Stimulated activated naive B cell treated with anti-CD40 and anti-IgM and Interleukin-4, amounts not matched to agents 10 μg/mL and 1 μg/mL and 100 μg/mL, for 72 hours (primary cell): ENCODE measurements at places on chromosomes 13 and 19.
A peak's percentile ranks its signal among the peaks of the same experiment; 100 is the strongest.

DNA sequence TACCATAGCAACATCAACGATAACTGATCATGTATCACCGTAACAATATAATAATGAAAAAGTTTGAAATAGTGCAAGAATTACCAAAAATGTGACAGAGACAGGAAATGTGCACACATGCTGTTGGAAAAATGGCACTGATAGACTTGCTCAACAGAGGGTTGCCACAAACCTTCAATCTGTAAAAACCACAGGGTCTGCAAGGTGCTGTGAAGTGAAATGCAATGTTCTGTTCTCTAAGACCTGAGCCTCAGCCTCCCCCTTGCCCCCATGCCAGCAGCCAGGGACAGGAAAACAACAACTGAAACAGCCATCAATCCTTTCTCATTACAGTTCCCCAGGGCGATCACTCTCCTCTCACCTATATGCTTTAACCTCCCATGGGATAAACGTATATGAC, 88.4 kb downstream of the USP12 start:
- H3K4me3 ChIP-seq: no peak overlapping the region
- H3K36me3 ChIP-seq: peaks cover 55% of the 10 kb centered on the region
- H3K27ac ChIP-seq: no peak overlapping the region
- no peaks in the 10 kb centered on the region for H3K27me3 ChIP-seq

DNA sequence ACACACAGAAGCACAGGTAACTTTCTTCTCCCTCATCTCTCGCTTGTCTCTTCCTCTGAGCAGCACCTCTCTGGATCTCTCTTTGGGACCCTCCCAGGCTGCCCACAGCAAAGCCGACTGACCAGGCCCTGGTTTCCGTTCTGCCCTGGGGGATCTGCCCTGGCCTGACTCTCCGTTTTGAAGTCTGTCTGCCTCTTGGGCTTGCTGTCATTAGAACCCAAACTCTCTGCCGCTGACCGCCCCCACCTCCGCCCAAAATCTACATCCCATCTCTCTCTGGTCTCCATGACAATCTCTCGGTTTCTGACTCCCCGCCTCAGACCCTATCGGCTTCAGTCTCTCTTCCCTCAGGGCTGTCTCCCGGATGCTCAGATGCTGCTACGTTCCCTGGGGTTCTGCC, 6.9 kb downstream of the KCNC3 start:
- H3K27me3 ChIP-seq: peaks cover 3% of the 10 kb centered on the region
- DNase-seq: no peak
- H3K27ac ChIP-seq: no peak overlapping the region
- peaks cover 38% of the 10 kb centered on the region for H3K4me1 ChIP-seq

DNA sequence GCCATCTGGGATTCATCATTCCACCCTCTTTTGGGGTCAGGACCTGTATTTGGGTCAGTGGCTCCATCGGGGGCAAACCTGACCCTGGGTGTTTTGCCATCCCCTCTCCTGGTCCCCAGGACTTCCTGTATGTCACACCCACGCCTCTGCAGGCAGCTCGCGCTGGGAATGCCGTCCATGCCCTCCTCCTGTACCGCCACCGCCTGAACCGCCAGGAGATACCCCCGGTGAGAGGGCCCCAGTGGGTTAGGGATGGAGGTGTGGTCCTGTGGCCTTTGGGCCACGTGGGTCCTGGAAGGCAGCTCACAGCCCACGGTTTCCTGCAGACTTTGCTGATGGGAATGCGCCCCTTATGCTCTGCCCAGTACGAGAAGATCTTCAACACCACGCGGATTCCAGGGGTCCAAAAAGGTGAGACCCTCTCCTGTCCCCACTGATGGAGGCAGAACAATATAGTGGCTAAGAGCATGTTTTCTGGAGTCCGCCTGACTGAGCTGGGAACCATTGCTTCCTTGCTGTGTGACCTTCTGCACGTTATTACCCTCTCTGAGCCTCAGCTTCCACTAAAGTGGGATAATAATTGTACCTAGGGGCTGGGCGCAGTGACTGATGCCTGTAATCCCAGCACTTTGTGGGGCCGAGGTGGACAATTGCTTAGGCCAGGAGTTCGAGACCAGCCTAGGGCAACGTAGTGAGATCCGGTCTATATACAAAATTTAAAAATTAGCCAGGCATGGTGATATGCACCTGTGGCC, 14.1 kb downstream of the CPT1C start:
- H3K36me3 ChIP-seq: no peaks in the 10 kb centered on the region
- no peak for DNase-seq
- H3K27me3 ChIP-seq: peaks cover 20% of the 10 kb centered on the region
- H3K4me1 ChIP-seq: no peaks in the 10 kb centered on the region
- H3K4me3 ChIP-seq: no peak overlapping the region

DNA sequence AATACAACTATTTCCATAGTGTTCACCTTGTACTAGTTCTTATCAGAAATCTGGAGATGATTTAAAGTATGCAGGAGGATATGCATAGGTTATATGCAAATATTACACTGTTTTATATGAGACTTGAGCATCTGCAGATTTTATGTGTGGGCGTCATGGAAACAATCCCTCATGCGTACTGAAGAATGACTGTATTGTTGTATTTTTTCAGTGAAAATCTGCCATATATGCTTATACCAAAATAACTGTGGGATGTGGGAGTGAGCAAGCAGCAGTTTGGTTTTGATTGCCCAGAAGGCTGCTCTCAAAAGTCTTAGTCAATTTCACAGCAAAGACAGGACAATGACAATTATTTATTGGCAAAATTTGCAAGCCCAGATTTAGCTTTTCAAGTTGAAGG, 238.8 kb upstream of the PCDH20 start:
- no peaks in the 10 kb centered on the region for H3K4me1 ChIP-seq
- H3K36me3 ChIP-seq: no peaks in the 10 kb centered on the region
- no peak for DNase-seq

DNA sequence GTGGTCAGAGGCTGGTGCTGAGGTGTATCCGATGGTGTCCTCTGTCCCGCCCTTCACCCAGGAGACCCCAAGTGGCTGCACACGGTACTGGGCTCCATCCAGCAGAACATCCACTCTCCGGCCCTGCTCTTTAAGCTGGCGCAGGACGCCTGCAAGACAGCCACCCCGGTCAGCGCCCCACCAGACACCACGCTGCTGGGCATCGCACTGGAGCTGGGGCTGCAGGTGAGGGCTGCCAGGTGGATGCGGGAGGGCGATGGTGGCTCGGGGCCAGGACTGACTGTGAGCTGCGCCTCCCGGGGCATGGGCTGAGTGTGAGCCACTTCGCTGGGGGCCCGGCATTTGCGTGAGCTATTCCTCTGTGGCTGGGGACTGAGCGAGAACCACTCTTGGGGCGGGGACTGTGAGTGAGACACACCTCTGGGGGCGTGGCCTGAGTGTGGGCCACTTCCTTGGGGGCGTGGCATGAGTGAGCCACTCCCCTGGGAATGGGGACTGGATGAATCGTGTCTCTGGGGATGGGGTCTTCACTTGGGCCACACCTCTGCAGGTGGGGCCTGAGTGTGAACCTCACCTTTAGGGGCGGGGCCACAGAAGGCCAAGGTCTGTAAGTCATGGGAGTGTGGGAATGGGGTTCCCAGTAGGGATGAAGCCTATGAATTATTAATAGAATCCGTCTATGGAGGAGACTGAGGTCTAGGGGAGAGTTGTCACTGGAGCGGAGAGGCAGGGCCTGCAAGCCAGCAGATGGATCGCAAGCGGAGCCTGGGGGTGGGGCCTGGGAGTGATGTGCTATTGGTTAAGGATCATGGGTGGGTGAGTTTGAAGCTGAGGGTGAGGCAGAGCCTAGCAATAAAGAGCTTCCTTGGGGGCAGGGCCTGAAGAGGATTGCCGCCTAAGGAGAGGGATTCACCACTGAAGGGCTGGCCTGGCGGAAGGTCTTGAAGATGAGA, 30.5 kb downstream of the ZSWIM4 start:
- H3K27ac ChIP-seq: peak overlapping the region; percentile 47
- H3K36me3 ChIP-seq: peaks cover 46% of the 10 kb centered on the region
- H3K4me1 ChIP-seq: peaks cover 7% of the 10 kb centered on the region
- DNase-seq: no peak
- no peak overlapping the region for H3K4me3 ChIP-seq
- no peaks in the 10 kb centered on the region for H3K27me3 ChIP-seq

- H3K4me3 ChIP-seq: no peak overlapping the region
- H3K27ac ChIP-seq: no peak overlapping the region
- H3K36me3 ChIP-seq: peaks cover 2% of the 10 kb centered on the region
- no peak for DNase-seq
- H3K27me3 ChIP-seq: no peaks in the 10 kb centered on the region
- H3K4me1 ChIP-seq: no peaks in the 10 kb centered on the region
These were observed 179.0 kb upstream of the TSHZ3 start for GRCh38 chr19:31528261-31528660.

DNA sequence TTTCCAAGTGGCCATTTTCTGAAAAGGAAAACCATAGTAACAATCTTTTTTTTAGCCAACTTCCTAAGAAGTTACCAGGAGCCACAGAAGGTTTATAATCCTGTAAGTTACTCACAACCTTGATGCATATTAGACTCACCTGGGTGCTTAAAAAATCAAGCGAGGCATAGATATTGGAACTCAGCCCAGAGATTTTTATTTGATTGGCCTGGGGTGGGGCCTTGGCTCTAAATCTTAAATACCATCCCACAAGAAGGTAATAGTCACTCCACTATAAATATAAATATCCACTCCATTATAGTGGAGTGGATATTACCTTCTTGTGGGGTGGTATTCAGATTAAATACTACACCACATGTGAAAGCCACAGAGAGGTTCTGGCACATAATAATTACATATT, 429.6 kb downstream of the RFC3 start:
- H3K27me3 ChIP-seq: peaks cover 12% of the 10 kb centered on the region
- H3K36me3 ChIP-seq: no peaks in the 10 kb centered on the region
- no peak for DNase-seq
- no peak overlapping the region for H3K27ac ChIP-seq
- H3K4me1 ChIP-seq: no peaks in the 10 kb centered on the region

DNA sequence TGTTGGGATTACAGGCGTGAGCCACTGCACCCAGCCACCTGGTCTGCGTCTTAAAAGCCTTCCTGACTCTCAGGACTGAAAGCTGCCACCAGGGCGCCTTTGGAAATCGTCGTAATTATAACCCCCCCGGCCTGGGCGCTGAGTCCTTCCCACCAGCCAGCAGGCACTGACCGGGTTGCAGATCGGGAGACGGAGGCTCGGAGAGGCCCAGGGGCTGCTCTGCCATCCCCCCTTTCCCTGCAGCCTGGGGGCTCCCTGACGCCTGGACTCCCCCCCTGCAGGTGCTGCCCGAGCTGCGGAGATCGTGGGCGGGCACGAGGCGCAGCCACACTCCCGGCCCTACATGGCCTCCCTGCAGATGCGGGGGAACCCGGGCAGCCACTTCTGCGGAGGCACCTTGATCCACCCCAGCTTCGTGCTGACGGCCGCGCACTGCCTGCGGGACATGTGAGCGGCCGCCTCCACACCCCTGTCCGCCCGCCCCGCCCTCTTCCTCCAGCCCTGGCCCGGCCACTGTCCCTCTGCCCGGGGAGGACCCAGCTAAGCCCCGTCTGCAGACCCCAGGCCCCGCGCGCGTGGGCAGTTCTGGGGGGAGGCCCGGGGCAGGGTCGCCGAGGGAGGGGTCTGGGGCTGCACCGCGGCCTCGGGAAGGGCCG, 2.5 kb downstream of the PRTN3 start:
- peaks cover 12% of the 10 kb centered on the region for H3K4me1 ChIP-seq
- peaks cover 62% of the 10 kb centered on the region for H3K27me3 ChIP-seq
- DNase-seq: no peak
- no peak overlapping the region for H3K4me3 ChIP-seq
- peak overlapping the region; percentile 25 for H3K27ac ChIP-seq

DNA sequence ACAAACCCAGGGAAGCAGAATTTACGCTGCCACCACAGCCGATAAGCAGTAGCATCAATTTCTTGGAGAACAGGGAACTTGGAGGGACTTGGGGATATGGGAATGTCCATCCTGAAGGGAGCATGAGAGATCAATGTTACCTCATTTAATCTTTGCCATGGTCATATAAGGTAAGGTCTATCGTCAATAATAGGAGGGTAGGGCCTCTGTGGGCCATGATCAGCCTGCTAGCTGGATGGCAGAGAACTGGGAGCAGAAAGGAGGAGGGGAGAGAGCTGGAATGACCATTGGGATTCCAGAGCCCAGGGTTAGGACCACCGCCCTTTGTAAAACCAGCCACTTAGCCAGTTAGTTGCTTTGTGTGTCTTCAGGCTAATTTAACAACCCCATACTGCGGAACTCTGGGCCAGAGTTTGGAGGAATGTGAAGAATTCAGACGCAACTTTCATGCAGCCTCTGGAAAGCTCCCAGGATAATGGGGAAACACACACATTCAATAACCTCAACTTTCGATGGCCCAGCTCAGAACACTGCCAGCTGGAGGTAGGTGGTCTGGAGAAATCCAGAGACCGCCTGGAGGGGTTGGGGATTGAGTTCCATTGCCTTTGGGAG, 40.3 kb downstream of the ZNF557 start:
- DNase-seq: no peak
- no peaks in the 10 kb centered on the region for H3K27me3 ChIP-seq
- H3K27ac ChIP-seq: no peak overlapping the region

GRCh38 chr13:113187263-113187669, 21.2 kb downstream of the PCID2 start:
- peaks cover 6% of the 10 kb centered on the region for H3K4me1 ChIP-seq
- no peaks in the 10 kb centered on the region for H3K27me3 ChIP-seq
- no peak overlapping the region for H3K27ac ChIP-seq
- no peak overlapping the region for H3K4me3 ChIP-seq
- DNase-seq: no peak

GRCh38 chr13:72390909-72391308, 336.5 kb downstream of the MZT1 start:
- no peak for DNase-seq
- no peaks in the 10 kb centered on the region for H3K4me1 ChIP-seq
- no peak overlapping the region for H3K4me3 ChIP-seq
- H3K27ac ChIP-seq: no peak overlapping the region
- no peaks in the 10 kb centered on the region for H3K36me3 ChIP-seq

DNA sequence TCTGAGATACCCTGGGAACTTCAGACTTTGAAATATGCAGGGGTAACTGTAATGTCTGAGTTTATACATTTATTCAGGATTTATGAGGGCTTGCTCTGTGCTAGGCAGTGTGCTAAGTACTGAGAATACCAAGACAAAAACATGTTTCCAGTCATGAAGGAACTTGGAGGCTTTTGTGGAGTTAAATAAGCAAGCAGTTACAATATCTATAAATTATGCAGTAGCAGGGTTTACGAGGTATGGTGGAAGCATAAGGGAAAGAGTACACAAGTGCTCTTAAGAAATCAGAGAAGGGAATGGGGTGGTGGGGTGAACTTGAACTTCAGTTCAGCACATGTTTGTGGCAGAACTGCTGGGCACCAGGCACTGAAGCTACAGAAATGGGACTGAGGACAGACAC, 28.0 kb downstream of the MAB21L1 start:
- H3K4me1 ChIP-seq: no peaks in the 10 kb centered on the region
- H3K27ac ChIP-seq: no peak overlapping the region
- DNase-seq: no peak
